ENCODE measurements at places on chromosomes 4 and X.

DNA sequence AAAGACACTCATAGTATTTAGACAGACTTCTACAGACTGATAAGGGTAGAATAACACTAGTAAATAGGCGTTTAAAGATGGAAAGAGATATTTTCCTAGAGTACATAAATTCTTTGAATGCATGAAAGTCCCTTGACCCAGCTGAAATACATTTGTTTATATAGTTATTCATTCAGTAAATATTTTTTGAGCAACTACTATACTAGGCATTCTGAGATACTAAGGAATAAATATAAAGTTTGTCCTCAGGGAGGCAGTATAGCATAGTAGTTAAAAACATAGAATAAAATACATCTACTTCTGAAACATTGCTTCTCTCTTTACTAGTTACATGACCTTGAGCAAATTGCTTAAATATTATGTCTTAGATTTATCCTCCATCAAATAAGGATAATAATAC lies 27.4 kb downstream of the HMGN5 start:
- peak; percentile 5 for DNase-seq

DNA sequence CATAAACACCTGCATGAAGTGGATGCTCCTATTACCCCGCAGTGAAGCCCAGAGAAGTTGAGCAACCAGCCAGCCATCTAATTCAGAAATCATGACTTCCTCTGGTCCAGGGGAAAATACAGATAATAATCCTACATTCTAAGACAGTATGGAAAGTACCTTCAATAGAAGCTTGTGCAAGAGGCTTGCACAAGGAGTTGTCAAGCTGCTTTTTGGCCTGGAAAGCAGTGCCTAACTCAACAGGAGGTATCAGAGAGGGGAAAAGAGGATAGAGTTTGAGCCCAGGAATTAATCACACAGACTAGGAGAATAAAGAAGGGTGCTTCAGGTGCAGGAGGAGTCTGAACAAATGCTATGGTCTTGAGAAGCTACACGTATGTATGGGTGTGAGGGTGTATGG lies 26.7 kb downstream of the TMEM192 start:
- no peak for DNase-seq

DNA sequence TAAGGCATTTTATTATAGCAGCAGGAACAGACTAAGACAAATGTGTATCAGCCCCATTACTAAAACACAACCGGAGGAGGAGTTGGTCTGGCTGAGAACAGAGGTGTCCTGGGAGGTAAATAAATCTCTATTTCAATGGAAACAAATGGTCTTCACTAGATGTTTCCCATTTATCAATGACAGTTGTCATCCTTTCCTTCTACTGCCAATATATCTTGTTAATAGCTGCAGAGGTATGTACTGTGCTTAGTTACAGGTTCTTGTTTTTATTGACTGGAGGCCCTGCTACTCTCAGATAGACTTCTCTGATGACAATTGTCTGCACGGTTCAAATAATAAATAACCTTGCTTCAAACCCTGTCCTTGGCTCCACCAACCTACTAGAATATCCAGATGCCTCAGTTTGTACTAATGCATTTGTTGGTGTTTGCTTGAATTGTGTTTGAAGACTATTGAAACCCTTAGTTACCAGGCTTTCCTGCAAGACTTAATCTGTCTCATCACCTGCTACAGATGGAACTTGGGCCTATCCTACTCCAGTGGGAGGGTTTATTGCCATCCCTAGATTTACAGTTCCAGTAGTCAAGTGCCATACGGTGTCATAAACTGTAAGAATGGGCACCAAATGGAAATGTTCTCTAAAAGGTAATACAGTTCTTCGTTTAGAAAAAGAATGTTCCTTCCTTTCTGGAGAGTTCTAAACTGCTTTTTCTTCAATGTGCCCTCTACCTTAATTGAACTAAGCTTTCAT lies 29.8 kb upstream of the HPGDS start:
- no peak for DNase-seq

DNA sequence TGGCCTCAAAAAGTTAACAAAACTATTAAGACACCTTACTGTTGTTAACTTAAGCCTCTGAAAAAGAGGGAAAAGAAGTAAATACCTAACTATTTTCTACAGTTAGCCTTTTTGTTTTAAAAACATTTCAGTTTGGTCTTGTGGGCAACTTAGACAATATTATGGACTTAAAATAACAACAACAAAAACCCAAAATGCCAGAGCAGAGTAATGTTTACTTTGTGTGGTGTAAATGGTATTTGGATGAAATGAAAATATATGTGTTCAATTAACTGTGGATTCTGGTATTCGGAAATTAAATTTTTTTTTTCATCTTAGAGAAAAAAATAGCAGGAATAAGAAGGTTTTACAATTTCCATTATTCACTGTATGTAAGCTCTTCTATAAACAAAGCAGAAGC lies 79.6 kb upstream of the NPNT start:
- DNase-seq: no peak

GRCh38 chr4:83855044-83855443 lies 319.1 kb downstream of the GPAT3 start:
- DNase-seq: peak; percentile 75

- no peak for DNase-seq
These were observed 24.3 kb downstream of the CXCL13 start for GRCh38 chr4:77629885-77630284.

DNA sequence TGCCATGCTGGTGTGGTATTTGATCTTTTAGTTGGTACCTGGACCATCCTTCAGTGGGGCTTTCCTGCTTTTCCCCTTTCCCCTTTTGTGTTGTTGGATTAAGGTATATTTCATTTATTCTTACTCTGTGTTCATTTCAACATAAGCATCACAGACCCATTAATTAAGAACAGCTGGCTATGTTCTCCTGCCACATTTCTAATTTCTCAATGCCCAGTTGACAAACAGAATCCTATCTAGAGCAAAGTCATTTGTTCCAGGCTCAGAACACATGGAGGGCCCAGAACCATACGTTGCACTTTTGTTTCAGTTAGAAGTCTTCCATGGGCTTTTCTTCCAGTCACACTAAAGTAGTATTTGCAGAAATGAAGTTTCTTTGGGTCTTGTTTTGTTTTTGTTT lies 46.1 kb upstream of the EOLA2 start:
- no peak for DNase-seq

DNA sequence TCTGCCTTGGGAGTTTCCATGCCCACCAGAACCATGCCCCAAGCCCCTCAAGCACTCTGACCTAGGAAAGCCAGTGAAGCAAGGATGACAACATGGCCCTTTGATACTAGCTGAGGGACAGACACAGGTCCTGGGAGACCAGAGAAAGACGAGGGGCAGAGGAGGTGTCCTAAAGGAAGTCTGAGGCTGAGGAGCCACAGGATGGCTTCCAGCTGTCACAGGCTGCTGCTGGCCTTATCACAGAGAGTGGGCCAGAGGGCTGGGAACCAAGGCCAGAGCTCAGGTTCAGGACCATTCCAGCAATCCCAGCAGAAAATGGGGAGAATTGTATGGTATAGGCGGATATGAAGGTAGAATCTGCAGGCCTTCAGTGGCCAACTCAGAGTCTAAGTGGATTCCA lies 31.7 kb upstream of the MSANTD1 start:
- no peak for DNase-seq

DNA sequence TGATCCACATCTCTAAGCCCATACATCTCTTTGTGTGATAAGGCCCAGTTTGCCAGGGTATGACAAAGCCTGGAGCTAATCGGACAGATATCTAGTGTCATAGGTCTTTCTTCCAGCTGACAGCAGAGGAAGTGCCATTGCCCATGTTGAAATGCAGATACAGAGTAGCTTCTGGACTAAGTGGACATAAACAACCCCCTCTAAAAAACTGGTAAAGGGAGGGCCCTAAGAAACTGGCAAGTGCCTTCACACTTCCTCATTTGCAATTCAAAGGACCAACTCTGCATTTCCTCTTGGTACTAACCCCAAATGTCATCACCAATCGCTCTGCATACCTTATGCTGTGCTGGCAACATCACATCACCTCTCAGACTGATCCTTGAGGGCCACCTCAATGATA lies 20.8 kb downstream of the ARHGEF6 start:
- DNase-seq: no peak

DNA sequence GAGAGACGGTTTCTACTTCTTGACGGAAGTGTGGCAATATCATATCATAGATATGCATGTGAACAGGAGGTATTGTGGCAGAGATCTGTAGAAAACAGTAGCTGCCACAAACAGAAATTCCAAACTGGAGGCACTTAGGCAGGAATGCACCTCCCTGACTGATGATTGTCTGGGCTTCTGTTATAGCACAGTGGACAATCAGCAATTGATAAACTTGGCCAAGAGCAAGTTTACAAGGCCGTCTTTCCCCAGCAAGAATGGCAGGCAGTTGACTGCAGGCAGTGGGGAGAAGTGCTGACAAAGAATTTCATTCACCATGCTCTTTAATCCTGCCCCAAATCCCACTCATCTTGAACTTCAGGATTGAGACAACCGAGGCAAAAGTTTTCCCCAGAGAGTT lies 114.4 kb upstream of the STOX2 start:
- DNase-seq: no peak

DNA sequence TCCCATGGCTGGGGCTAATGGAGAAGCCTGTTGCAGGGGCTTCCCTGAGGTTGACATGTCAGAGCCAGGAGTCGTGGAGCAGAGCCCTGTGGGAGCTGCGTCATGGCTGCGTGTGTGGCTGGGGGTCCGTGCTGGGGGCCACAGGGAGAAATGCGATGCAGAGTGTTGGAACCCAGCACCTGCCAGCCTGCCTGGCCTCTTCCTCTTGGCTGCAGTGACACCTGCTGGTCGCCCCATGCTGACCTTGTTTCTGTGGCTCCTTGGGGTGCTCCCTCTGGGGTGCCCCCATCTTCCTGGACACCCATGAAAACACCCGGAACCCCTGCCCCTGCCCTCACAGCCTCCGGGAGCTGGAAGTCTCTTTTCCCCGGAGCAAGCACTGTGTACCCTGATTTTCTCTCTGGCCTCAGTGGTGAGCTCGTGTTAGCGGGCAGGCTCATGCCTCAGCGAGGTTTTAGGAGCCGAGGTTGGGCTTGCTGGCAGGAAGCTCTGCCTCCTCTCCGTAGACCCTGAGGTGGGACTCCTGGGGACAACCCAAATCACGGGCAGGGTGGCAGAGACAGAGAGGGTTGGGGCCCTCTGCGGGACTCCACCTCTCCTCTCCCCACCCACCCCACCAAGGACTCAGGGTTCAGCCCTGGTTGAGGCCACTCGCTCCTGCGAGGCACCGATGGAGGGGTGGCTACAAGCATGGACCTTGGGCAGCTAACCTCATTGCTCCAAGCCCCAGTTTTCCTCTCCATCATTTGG lies 103.7 kb downstream of the SORCS2 start:
- DNase-seq: peak; percentile 75

DNA sequence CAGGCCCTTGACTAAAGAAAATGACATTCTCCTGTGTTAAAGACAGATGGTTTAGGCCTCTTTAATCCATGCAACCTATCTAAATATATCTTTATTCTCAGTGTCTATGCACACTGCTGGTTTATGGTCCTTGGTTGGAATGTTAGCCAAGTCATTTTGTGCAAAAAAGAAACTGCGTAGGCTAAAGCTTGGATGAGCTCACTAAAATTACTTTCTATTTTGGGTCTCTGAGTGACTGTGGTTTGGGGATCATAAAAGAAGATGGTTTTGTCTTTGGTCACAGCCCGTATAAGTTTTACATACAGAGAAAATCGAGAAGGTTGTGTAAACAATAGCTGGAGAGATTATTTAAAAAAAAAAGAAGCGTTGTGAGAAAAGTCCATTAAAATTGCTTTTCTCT lies 443.6 kb downstream of the UBE2NL start:
- no peak for DNase-seq

DNA sequence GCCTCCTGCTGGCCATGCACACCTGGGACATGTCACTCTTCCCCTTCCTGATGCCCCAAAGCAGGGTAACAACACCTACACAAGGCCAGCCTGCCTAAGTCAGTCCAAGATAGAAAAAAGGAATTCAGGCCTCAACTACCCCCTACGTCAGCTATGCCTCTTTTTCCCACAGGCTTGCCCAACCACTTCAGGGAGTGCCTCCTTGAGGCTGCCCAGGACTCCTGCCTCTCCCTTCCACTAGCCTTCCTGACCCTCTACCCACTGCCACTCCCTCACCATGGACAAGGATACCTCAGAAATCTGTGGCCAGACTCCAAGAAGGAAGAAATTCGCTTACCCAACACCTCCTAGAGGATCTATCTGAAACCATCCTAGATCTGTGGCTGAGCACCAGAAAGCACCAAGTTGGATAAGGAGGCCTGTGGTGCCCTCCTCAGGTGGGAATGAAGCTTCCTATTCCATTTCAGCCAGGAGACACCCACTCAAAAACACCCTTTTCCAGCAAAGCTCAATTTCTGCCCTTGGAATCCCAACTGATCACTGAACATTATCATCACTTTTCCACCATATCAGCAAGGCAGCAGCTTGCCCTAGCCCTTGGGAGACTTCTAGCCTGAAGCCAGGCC lies 1.8 kb downstream of the KDM5C start:
- DNase-seq: no peak

DNA sequence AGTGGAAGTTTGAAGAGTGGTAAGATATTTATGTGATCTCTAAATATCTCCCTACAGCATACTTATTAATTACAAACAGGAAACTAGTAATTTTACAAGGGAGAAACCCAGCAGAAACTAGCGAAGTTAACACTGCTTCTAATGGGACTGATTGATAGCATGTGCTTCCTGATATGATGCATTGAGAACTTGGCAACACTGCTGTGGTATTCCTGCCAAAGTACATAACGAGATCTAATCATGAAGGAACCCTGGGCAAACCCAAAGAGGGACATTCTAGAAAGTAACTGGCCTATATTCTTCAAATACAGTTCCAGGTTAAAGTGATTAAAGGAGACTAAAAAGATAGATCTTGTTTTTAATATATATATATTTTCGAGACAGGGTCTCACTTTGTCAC lies 4.6 kb upstream of the GPR34 start:
- no peak for DNase-seq

DNA sequence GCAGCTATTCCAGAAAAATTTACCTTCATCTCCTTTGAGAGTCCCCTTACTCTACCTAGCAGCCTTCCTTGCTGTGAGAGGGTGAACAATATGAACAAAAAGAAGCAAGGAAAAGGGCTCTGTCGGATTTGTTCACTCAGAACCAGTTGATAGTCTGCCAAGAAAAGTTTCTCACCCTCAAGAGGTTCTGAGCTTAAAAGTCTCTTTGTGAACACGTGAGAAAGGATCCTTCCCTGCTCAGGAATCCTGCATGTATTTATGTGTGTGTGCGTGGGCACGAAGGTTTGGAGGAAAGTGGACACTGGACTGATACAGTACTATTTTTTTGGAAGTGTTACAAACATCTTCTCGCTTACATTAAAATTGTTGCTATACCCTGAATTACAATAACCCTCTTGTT lies 178.6 kb upstream of the JADE1 start:
- no peak for DNase-seq

GRCh38 chrX:38816155-38816554 lies 14.9 kb downstream of the MID1IP1 start:
- DNase-seq: no peak

- DNase-seq: no peak
These were observed 54.1 kb downstream of the HOPX start for GRCh38 chr4:56626963-56627362.

DNA sequence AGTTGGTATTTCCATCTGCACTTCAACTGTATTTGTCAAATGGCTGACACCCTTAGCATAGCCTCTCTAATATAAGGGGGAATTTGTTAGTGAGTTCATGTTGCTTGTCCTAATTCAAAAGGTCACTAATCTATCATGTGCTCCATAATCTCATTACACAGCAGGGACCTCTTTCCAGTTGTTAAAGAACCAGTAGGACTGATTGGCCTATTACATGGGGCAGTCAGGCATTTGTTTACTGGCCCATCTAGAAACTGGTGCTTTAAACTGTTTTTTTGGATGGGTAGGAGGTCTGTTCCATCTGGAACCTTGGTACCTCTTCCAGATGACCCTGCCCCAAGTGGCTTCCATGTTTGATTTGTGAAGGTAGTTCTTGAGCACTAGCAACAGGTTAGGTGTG lies 11.4 kb downstream of the ANK2 start:
- no peak for DNase-seq
